Muscle of back (tissue), 13 donors: ENCODE measurements at places on chromosomes 7 and 10.
A peak's percentile ranks its signal among the peaks of the same experiment; 100 is the strongest.

- DNase-seq, result no peak
Measured at GRCh38 chr10:129191797-129192196, 275.2 kb upstream of the MGMT start.

GRCh38 chr7:20385126-20385525 lies 54.4 kb downstream of the ITGB8 start:
- DNase-seq, result peak; percentile 81

GRCh38 chr7:158556721-158557440 lies 30.7 kb downstream of the PTPRN2 start:
- DNase-seq, result no peak

DNA sequence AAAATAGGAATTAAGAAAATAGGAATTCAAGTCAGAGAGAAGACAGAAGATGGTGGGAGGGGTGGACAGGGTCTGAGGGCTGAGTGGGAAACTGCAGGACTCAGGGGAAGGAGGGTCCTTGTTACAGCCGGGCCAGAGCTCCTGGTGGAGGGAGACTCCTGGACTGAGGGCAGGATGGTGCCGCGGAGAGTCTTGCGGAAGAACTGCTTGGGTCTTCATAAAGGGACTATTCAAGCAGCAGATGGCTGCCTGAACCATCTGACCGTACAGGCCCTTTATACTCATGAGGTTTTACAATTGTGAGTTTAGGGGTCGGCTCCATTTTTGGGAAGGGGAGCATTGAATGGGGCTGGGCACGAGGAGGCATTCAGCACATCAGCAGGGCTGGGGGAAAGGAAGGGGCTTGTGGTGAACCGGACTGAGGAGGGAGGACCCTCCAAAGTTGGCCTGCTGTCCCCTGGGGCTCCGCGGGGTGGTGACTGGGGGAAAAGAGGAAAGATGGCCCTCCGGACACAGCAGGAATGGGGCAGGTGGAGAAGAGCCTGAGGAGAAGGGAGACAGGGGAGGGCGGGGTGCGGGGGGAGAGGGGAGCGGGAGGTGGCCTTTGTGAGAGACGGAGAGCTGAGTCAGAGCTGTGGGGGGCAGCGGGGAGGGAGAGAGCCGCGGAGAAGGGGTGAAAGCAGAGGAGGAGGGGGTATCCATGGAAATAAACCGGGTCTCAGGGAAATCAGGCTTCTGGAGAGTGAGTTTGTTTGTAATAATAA lies 1.5 kb downstream of the FAM131B start:
- no peak for DNase-seq

DNA sequence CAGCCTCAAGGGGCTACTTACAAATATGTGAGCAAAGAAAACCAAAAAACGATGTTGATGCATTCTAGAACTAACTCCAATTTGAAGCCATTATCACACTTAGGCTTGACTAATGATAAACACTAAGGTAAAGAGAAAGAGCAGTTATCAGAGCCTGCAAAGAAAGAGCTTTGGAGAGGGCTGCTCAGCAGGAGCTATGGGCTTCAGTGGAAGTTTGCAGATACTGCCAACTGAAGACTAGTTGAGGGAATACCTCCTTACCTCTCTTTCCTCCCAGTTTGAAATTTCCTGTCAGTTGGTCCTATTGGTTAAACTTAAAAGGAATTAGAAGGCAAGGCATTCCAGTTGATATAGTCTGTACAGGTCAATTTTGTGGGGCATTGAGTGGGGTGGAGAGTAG lies 498.1 kb upstream of the POT1 start:
- DNase-seq, result no peak

- no peak for DNase-seq
Measured at GRCh38 chr7:51027935-51028830, 245.5 kb upstream of the GRB10 start.

- DNase-seq, result no peak
Measured at GRCh38 chr10:117318909-117319308, 56.3 kb downstream of the PDZD8 start.

DNA sequence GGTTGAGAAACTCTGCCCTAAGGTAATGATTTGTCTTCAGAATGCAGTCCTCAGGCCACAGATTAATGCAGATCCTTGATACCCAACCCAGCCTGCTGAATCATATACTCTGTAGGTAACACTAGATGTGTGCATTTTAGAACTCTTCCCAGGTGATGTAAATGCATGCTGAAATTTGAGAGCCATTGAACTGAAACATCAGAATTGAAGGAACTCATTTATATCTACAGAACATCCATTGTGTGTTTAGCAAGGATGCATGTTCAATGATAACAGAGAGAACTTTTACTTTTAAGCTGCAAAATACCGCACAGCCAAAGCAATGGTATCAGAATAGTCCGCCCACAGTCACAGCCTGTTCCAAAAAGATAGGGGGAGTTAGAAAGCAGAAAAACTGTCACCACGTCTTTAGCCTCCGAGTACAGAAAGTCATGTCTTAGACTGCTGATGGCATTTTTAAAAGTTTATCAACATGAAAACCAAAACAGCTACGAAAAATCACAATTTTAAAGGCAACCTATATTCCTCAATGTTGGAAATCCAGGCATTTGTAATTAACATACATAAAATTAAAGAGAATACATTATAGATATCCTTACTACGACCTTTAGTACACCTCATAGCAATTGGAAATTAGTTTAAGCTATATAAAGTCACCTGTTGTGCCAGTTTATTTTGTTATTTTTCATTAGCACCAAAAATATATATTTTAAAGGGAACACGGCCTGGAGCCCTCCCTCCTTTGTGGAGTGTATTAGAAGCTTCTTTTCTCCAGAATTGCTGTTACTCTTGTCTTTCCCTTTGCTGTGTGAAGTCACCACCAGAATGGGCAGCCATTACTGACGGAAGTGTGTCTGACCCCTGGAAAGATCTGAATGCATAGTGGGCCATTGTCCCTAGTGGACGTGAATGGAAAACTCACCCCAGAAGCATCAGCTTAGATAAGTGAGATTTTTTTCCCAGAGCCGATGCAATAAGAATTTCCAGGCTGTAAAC lies 65.8 kb upstream of the PRKAR2B start:
- DNase-seq, result no peak

- peak; percentile 81 for DNase-seq
Measured at GRCh38 chr7:44257618-44258422, 57.0 kb downstream of the YKT6 start.

DNA sequence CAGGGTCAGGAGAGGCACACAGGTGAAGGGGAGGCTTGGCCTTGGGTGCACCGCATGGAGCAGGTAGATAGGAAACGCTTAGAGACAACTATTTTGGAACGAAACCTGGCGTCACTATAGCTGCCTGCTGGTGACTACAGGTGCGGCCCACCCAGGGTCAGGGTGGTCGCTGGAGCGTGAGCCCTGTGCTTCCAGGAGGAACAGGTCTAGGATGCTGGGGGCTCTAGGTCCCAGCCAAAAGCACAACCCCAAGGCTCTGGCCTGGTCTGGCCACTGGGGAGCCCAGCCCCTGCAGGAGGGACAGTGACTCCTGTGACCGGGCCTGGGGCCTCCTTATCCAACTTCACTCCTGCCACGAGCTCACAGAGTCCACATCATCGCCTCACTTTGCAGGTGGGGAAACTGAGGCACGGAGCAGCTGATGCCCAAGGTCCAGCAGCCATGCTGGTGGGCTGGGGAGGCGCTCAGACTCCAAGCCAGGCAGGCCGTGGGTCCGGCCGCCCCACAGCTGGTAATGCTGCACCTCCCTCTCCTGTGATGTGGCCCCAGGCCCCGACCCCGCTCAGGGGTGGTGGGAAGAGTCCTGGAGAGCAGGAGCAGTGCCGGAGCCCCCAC lies 9.0 kb downstream of the LFNG start:
- peak; percentile 9 for DNase-seq

DNA sequence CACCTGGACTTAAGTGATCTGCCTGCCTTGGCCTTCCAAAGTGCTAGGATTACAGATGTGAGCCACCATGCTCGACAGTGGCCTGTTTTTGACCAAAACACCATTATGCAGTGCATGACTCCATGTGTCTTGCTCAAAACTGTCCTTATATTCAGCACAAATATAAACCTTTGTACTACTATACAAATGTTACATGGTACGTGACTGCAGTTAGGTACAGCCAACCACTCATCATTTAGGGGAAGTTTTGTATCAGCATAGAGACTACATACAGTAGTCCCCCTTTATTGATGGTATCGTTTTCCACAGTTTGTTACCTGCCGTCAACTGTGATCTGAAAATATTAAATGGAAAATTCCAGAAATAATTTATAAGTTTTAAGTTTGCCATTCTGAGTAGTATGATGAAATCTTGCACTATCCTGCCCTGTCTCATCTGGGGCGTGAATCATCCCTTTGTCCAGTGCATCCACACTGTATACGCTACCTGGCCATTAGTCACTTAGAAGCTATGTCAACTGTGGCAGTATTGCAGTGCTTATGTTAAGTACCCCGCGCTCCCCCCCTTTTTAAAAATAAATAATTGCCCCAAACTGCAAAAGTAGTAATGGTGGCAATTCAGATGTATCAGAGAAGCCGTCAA lies 23.3 kb upstream of the ZNF282 start:
- DNase-seq, result no peak

- DNase-seq, result no peak
Measured at GRCh38 chr10:114519306-114519669, 115.0 kb upstream of the AFAP1L2 start.

- peak; percentile 77 for DNase-seq
Measured at GRCh38 chr7:137953043-137953664, 48.7 kb downstream of the CREB3L2 start.
